ENCODE measurements at places on chromosomes 12 and 14. TPM values are rescaled to one million over a fixed set of nuclear protein-coding genes. Genes with fewer than 3 reads are reported as not detected.

The STYK1 gene
- total RNA-seq, result 0.15 TPM

The ACSS3 gene
- 22.9 TPM for total RNA-seq

The MUCL1 gene
- not detected for total RNA-seq

The KRT1 gene
- not detected for total RNA-seq

The GPRC5D gene
- not detected for total RNA-seq

The KRT74 gene
- not detected for total RNA-seq

The AQP2 gene
- not detected for total RNA-seq

The TSHR gene
- not detected for total RNA-seq

The SCNN1A gene
- 1.2 TPM for total RNA-seq

GRCh38 chr14:99790978-99791376 lies 2.2 kb upstream of the EML1 start:
- H3K36me3 ChIP-seq, result no peaks in the 10 kb centered on the region
- DNase-seq, result no peak
- H3K4me3 ChIP-seq, result no peak overlapping the region
- no peak overlapping the region for H3K27ac ChIP-seq

- DNase-seq, result no peak
- no peak overlapping the region for H3K4me3 ChIP-seq
- H3K36me3 ChIP-seq, result no peaks in the 10 kb centered on the region
- no peaks in the 10 kb centered on the region for H3K27me3 ChIP-seq
Observed at GRCh38 chr12:39816671-39817185, 197.1 kb upstream of the ABCD2 start.

DNA sequence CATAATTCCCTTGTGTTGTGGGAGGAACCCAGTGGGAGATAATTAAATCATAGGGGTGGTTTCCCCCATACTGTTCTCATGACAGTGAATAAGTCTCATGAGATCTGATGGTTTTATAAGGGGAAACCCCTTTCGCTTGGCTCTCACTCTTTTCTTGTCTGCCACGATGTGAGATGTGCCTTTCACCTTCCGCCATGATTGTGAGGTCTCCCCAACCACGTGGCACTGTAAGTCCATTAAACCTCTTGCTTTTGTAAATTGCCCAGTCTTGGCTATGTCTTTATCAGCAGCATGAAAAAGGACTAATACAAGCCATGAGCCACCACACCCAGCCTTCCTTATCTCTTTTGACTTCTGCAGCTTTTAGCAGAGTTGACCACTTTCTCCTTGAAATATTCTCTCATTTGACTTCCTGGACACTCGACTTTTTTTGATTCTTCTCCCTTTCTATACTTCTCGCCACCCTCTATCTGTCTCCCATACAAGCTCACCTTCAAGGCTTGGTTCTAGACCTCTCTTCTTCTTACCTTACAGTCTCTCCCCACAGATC lies 2.3 kb downstream of the MTERF2 start:
- H3K36me3 ChIP-seq, result peaks cover 9% of the 10 kb centered on the region
- H3K4me3 ChIP-seq, result no peak overlapping the region
- no peak overlapping the region for H3K27ac ChIP-seq
- DNase-seq, result no peak

GRCh38 chr12:6771091-6771495 lies 1.2 kb upstream of the LAG3 start:
- H3K4me3 ChIP-seq, result no peak overlapping the region
- peaks cover 18% of the 10 kb centered on the region for H3K27me3 ChIP-seq

GRCh38 chr14:96754162-96754844 lies 42.9 kb upstream of the VRK1 start:
- DNase-seq, result no peak
- H3K27ac ChIP-seq, result no peak overlapping the region
- no peaks in the 10 kb centered on the region for H3K27me3 ChIP-seq
- no peaks in the 10 kb centered on the region for H3K36me3 ChIP-seq
- no peak overlapping the region for H3K4me3 ChIP-seq

- H3K36me3 ChIP-seq, result no peaks in the 10 kb centered on the region
- no peak for DNase-seq
- no peaks in the 10 kb centered on the region for H3K4me1 ChIP-seq
- no peak overlapping the region for H3K4me3 ChIP-seq
Observed at GRCh38 chr14:90091393-90091792, 29.6 kb downstream of the KCNK13 start.

DNA sequence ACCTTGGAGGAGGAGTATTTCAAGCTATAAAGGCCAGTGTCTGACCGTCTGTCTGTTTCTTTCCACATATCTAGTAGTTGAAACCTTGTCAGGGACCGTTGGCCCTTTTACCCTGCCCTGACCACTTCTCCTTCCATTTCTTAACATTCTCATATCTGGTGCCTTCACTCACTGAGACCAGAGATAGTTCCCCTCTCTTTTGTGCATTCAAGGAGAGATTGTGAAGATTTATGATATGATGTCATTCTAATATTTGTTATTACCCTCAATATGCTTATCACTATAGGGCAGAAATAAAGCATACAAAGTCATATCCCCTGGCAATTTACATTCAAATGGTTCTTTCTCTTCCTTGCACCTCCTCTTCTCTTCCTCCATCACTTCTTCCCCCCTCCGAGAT lies 83.3 kb downstream of the PLXNC1 start:
- H3K4me3 ChIP-seq, result no peak overlapping the region
- no peak overlapping the region for H3K27ac ChIP-seq
- no peaks in the 10 kb centered on the region for H3K36me3 ChIP-seq
- no peaks in the 10 kb centered on the region for H3K27me3 ChIP-seq
- DNase-seq, result no peak

- no peak overlapping the region for H3K27ac ChIP-seq
- no peak for DNase-seq
- H3K4me1 ChIP-seq, result no peaks in the 10 kb centered on the region
- no peaks in the 10 kb centered on the region for H3K27me3 ChIP-seq
- H3K36me3 ChIP-seq, result no peaks in the 10 kb centered on the region
Observed at GRCh38 chr14:86788224-86788623, 1204.8 kb downstream of the GALC start.

- no peak overlapping the region for H3K27ac ChIP-seq
- peaks cover 24% of the 10 kb centered on the region for H3K4me1 ChIP-seq
- H3K27me3 ChIP-seq, result no peaks in the 10 kb centered on the region
- no peak for DNase-seq
- no peaks in the 10 kb centered on the region for H3K36me3 ChIP-seq
- H3K4me3 ChIP-seq, result no peak overlapping the region
Observed at GRCh38 chr14:38866461-38866860, 236.6 kb downstream of the SEC23A start.

DNA sequence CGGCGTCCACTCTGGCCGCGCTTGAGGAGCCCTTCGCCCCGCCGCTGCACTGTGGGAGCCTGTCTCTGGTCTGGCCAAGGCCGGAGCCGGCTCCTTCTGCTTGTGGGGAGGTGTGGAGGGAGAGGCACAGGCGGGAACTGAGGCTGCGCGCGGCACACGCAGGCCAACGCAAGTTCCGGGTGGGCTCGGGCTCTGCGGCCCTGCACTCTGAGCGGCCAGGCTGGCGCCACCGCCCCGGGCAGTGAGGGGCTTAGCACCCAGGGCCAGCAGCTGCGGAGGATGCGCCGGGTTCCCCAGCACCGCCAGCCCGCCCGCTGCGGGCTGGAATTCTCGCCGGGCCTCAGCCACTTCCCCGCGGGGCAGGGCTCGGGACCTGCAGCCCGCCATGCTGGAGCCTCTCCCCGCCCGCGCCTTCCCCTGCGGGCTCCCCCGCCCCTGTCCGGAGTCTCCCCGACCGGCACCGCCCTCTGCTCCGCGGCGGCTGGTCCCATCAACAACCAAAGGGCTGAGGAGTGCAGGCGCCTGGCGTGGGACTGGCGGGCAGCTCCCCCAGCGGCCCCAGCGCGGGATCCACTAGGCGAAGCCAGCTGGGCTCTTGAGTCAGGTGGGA lies 921.2 kb upstream of the FOXG1 start:
- H3K27ac ChIP-seq, result no peak overlapping the region
- no peak for DNase-seq
- no peak overlapping the region for H3K4me3 ChIP-seq
- H3K36me3 ChIP-seq, result no peaks in the 10 kb centered on the region
- no peaks in the 10 kb centered on the region for H3K27me3 ChIP-seq
- H3K4me1 ChIP-seq, result peaks cover 23% of the 10 kb centered on the region

DNA sequence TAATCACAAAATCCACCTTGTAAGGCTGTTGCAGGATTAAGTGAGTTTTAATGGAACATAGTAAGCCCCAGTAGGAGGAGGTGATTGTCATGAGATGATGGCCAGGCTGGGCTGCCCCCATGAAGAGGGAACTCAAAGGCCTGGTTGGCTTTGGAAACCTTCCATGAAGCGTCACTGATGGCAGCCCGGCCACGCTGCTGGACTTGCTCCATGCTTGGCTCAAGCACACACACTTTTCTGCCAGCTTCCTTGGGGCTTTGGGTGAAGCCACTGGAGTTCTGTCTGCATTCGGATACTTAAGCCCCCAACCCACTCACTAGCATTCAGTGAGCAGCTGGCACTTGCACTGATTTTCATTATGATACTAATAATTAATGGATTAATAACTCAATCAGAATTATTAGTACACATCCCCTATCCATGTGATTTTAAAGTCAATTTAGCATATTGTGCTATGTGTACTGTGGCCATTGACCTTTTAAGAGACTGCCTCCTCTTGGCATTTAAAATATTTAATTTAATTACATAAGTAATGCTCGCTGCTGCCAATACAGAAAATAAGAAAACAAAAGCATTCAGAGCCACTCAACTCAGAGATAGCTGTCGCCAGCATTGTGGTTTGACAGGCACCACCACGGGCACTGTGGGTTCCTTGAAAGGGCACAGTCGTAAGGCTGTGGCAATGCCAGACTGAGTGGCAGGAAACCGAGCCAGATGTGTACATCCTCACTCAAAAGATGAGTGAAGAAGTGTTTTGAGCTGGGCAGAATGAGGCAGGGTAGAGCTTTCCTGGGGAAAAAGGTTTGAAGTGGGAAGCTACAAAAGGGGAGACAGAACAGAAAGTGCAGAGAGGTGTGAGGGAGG lies 15.9 kb downstream of the KRT85 start:
- no peak overlapping the region for H3K4me3 ChIP-seq
- no peaks in the 10 kb centered on the region for H3K27me3 ChIP-seq
- H3K4me1 ChIP-seq, result no peaks in the 10 kb centered on the region

- no peaks in the 10 kb centered on the region for H3K36me3 ChIP-seq
- no peak overlapping the region for H3K27ac ChIP-seq
- DNase-seq, result no peak
- no peaks in the 10 kb centered on the region for H3K27me3 ChIP-seq
- H3K4me1 ChIP-seq, result no peaks in the 10 kb centered on the region
Observed at GRCh38 chr14:50045039-50045711, 71.2 kb downstream of the VCPKMT start.

DNA sequence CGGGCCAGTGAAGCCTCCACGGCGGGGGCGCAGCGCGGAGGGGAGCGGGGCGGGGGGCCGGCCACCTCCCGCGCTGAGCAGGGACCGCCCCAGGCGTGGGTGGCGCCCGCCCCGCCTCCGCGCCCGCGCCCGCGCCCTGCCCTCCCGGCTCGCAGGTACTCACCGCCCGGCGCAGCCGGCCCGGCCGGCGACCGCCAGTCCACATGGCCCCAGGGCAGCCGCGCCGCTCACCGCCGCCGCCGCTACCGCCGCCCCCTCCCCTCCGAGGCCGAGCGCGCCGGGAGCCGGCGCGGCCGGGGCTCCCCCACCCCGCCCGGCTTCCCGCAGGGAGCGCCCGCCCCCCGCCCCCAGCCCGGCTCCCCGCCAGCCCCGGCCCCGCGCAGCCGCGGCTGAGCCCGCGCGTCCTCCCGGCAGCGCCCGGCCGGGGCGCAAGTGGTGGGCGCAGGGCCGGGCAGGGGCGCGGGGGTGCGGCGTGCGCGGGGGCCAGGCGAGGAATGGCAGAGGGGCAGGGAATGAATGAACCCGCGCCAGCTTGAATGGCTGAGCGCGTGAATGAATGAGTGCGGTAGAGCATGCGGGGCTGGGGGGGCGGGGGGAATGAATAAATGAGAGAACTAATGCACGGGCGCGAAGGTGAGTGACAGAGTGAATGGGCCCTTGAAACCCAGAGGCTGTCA lies at the start of gene BEGAIN:
Gene BEGAIN, minus strand, starts transcription at position 332 of the 677 bp plus-strand sequence. Its CDS starts 127 bp downstream, at position 205.
- H3K4me1 ChIP-seq, result peaks cover 11% of the 10 kb centered on the region
- peak within 1 kb of the TSS; percentile 57 for H3K4me3 ChIP-seq
- peak; percentile 72 for DNase-seq
- peaks cover 36% of the 10 kb centered on the region for H3K27me3 ChIP-seq

- no peak overlapping the region for H3K27ac ChIP-seq
- DNase-seq, result no peak
- H3K36me3 ChIP-seq, result no peaks in the 10 kb centered on the region
- peaks cover 9% of the 10 kb centered on the region for H3K27me3 ChIP-seq
Observed at GRCh38 chr12:132279184-132279889, 50.1 kb downstream of the GALNT9 start.

DNA sequence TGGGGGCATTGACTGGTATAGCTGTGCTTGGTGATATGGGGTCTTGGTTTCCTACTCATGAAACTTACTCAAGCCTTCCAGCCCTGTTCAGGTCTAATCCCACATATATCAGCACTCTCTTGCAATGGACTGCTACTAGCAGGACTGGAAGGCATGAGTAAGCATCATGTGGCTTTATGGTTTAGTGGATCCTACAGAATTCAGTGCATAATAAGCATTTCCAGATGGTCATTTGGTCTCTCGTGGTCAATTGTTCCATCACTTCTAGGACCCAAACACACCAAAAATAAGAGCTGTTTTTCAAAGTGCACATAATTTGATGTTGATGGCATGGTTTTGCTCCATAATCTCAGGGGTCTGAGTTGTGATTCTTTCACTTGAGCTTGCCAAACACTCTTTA lies 114.4 kb downstream of the LMNTD1 start:
- H3K27me3 ChIP-seq, result no peaks in the 10 kb centered on the region
- DNase-seq, result no peak
- peaks cover 3% of the 10 kb centered on the region for H3K4me1 ChIP-seq
- H3K36me3 ChIP-seq, result no peaks in the 10 kb centered on the region

DNA sequence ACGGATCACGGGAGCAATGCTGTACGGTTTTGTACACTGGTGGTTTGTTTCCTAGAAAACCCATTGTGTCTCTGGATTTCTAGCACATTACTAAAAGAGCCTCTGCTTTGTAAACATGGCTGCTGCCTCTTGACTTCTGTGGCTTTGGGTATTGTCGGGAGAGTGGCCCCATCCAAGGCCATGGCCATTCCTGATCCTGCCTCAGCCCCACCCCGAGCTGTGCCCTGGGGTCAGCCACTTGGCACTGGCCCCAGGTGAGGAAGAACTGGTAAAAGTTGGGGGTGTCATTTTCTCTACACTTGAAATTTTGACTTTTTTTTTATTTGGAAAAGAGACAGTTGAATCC lies 36.5 kb downstream of the SLC8B1 start:
- H3K4me3 ChIP-seq, result no peak overlapping the region
- H3K4me1 ChIP-seq, result peaks cover 16% of the 10 kb centered on the region
- H3K27me3 ChIP-seq, result no peaks in the 10 kb centered on the region
- no peak overlapping the region for H3K27ac ChIP-seq
- no peaks in the 10 kb centered on the region for H3K36me3 ChIP-seq

DNA sequence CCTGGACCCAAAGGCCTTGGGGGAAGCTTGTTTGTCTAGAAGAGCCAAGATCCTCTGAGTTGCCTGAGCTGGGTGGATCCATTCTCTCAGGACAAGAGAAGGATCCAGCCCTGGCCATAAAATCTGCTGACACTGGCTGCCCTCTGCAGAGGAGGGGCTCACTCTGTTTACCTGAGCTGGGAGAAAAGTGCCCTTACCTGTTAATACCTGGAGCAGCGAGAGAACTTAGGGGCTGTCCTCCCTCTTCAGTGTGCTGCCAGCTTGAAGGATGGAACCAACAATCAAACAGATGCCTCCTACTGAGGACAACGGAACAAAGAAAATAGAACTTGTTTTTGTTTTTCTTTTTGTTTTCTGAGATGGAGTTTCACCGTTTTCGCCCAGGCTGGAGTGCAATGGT lies 7.3 kb upstream of the KRT7 start:
- no peaks in the 10 kb centered on the region for H3K4me1 ChIP-seq
- DNase-seq, result no peak
- no peak overlapping the region for H3K4me3 ChIP-seq
- H3K27ac ChIP-seq, result no peak overlapping the region

GRCh38 chr12:39958377-39958776 lies 147.5 kb downstream of the SLC2A13 start:
- H3K4me1 ChIP-seq, result peaks cover 19% of the 10 kb centered on the region
- no peak overlapping the region for H3K4me3 ChIP-seq
- H3K27ac ChIP-seq, result no peak overlapping the region
- peak; percentile 11 for DNase-seq
- no peaks in the 10 kb centered on the region for H3K36me3 ChIP-seq

Measured in neural progenitor cell (in vitro differentiated cells).